ENCODE measurements at places on chromosomes 1 and 21.

- DNase-seq, result no peak
Measured at GRCh38 chr21:29133796-29134195, 3.4 kb downstream of the MAP3K7CL start.

GRCh38 chr1:17163789-17164666 is 40.9 kb upstream of the PADI1 start:
- DNase-seq, result no peak

- no peak for DNase-seq
Measured at GRCh38 chr1:189269011-189269410, 1208.7 kb downstream of the BRINP3 start.

DNA sequence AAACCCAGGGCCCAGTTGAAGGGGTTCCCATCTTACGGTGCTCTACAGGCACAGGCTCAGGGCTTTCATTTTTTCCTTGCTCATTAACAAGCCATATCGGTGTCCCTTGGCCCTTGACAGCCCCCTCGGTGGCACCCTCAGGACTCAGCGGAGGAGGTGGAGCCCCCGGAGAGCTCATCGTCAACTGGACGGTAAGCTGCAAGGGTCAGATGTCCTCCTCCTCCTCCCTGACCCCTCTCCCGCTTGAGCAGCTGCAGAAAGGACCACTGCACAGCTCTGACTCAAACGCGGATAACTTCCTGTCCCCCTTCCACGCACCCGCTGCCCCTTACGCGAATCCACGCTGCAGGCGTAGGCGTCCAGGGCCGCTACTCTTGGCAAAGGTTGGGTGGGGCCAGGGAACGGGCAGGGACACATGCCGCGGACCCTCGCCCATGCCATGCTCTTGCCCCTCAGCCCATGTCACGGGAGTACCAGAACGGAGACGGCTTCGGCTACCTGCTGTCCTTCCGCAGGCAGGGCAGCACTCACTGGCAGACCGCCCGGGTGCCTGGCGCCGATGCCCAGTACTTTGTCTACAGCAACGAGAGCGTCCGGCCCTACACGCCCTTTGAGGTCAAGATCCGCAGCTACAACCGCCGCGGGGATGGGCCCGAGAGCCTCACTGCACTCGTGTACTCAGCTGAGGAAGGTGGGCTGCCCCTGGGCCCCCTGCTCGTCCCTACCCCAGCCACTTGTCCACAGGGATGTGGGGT is 14.7 kb downstream of the TMEM81 start:
- no peak for DNase-seq

DNA sequence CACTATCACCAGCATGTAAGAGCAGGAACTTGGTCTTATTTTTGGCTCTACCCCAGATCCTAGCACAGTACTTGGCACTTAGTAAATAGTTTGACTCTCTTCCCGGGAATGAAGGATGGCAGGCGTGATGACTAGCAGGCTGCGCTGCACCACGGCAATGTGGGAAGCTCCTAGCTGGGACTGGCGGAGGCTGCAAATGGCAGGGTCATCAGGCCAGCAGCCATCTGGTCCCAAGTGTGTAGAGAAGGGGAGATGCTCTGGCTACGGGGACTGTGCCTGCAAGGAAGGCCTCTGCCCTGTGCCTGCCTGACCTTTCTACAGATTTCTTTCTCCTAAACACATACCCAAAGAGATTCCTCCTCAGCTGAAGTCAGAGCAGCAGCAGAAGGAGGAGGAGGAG is 95.0 kb downstream of the KCND3 start:
- no peak for DNase-seq

GRCh38 chr1:180384286-180385005 is 117.9 kb downstream of the ACBD6 start:
- no peak for DNase-seq

DNA sequence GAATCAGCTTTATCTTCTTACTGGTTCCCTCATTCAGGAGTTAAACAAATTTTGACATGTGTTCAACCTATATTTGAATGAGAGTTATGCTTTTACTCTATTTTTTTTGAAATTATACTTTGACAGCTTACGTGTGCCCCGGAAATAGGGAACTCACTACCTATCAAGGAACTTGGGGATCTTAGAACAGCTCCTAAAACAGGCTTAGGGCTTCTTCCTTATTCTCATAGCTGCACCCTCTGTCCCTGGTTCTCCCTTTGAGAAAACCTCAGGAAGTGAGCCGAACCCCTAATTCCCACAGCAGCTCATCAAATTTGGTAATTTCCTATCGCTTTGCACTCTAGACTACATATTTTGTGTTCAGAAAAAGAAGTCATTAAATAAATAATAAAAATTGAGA is 81.2 kb upstream of the RUNX3 start:
- DNase-seq, result no peak

GRCh38 chr1:19468397-19468956 is 16.9 kb downstream of the CAPZB start:
- no peak for DNase-seq

- no peak for DNase-seq
Measured at GRCh38 chr1:113178106-113178505, 105.1 kb downstream of the LRIG2 start.

- no peak for DNase-seq
Measured at GRCh38 chr1:181134543-181135436, 46.3 kb downstream of the IER5 start.

- DNase-seq, result no peak
Measured at GRCh38 chr21:33441489-33442477, 38.0 kb downstream of the TMEM50B start.

DNA sequence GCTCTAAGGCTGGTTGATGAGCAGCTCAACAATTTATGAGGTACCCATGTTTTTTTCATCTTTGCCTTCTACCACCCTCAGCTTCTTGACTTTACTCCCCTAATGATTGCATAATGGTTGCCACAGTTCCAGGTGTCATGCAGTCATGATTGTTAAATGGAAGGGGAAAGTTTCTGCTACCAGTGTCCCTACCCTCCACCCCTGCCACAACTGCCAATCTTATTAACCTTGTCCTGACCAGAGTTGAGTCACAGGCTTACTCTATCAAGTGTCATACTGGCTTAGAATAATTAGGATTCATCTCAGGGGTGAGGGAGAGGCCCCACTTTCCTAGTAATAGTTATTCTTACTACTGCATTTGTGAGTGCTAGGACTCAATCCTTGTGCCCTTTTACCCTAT is 7.9 kb upstream of the FUBP1 start:
- DNase-seq, result no peak

DNA sequence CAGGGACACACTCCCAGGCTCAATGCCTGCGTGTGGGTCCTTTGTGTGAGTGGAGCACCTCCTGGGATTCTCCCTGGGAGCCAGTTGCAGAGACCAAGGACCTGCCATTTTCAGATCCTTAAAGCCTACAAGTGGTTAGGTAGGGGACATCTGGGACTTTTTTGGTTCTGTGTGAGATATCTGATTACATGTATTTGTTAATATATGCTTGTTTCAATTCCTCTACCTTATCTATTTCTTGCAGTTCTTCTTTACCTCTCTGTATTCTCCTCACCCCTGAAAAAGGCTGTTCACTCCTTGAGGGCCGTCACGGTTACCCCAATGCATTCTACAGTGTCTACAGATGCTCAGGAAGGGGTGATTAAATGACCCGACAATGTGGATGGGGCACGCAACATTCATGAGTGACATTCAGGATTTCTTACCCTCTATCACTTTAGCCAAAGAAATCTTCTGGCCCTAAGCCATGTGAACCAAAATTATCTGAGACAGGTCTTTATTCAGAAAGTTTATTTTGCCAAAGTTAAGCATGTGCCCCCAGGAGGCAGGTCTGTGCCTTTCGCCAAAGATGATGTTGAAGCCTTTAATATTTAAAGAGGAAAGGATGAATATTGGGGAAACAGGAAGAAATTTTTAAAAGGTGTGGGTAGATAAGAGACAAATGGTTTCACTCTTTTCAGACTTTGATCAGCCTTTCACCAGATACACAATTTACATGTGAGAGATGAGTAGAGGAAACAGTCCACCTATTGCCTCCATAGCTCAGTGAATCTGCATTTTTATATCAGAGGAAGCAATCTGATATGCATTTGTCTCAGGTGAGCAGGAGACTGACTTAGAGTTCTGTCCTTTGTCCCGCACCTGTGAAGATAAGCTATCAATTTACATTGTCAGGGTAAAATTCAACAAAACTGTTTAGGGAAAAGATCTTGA is 44.6 kb upstream of the MPZL1 start:
- DNase-seq, result no peak

GRCh38 chr1:33221385-33221758 is 34.9 kb upstream of the ZNF362 start:
- no peak for DNase-seq

DNA sequence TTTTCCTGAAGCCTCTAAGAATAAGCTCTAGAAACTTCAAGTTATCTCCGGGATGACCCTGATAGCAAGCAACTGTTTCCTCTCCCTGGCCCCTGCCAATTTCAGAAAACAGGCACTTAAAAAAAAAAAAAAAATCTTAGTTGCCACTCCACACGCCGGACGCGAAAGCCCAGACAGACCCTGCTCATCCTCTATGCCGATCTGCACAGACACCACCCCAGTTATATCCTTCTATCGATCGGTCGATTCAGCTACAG is 1.7 kb downstream of the ANP32E start:
- no peak for DNase-seq

GRCh38 chr1:169795687-169796086 is 980 bp upstream of the METTL18 start:
- DNase-seq, result no peak

GRCh38 chr1:77536813-77537212 is 145.6 kb downstream of the ZZZ3 start:
- peak; percentile 41 for DNase-seq

- no peak for DNase-seq
Measured at GRCh38 chr1:43558346-43558841, 27.7 kb downstream of the PTPRF start.

GRCh38 chr1:84940481-84940880 is 47.5 kb upstream of the LPAR3 start:
- no peak for DNase-seq

- no peak for DNase-seq
Measured at GRCh38 chr1:219227360-219228057, 53.8 kb downstream of the LYPLAL1 start.

GRCh38 chr1:76951153-76951552 is 83.9 kb downstream of the ST6GALNAC5 start:
- DNase-seq, result no peak

GRCh38 chr1:201877877-201878401 is 10.8 kb upstream of the SHISA4 start:
- no peak for DNase-seq

DNA sequence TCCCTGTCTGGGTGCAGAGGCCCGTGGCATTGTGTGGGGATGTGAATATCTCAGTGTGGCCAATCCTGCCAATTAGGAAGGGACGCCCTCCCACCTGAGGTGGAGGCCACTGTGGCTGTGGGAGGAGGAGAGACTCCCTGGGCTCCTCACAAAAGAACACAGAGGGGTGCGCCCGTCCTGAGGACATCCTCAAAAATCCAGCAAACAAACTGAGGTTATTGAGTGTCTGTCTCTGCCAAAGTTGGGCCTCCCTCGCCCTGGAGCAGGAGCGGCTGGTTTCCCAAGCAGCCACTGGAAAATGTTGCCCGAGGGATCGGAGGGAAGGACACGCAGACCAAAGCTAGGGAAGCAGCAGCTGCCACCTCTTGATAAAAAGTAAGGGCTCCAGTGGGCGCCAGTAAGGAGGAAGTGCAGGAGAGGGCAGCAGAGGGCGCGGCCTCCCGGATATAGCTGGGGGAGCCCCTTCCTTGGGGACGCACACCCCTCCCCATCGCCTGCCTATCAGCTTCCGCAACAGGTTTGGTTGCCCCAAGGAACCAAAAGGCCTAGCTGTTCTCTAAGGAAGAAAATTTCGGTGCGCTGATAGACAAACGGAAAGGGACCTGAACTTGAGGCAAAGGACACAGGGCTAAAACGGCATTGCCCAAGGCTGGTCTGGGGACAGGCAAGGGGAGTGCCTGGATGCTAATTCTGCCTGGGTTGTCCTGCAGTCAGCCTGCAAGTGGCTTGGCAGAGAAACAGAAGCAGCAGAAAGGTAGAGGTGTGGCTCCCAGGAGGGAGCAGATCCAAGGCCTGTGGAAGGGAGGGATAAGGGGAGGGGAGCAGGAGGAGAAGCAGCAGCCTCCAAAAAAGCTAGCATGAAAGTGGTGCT is 1.7 kb upstream of the GRIK3 start:
- DNase-seq, result no peak

GRCh38 chr1:75539230-75540116 is 71.4 kb downstream of the SLC44A5 start:
- no peak for DNase-seq

GRCh38 chr1:26696654-26697430 is 1.0 kb downstream of the ARID1A start:
- DNase-seq, result no peak

DNA sequence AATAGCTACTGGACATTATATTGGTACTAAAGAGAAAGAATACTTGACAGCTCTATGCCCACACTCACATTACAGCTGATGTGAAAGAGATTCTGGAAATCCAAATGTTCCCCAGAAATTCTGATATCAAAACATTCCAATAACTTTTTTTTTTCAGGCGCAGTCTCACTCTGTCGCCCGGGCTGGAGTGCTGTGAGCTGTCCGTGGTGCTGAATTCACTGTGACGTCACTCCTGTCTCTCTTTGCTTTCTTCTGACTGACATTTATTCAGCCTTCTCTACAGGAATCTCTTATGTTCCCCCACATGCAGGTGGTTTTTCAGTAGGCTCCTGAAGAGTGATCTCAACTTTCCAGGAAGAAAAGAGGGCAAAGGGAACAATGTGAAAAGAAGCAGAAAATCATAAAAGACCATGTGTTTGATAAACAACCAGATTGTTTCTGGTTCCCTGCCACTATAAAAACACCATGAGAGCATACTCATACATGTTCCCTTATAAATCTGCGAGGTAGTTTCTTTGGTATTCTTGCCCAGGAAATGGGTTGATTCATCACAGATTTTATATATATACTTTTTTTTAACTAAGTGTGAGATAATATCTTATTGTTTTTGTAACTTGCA is 6.2 kb downstream of the S100A7A start:
- peak; percentile 7 for DNase-seq

GRCh38 chr1:246350745-246351144 is 156.3 kb downstream of the SMYD3 start:
- DNase-seq, result no peak

- DNase-seq, result no peak
Measured at GRCh38 chr21:43797925-43798715, 8.7 kb downstream of the RRP1 start.

- no peak for DNase-seq
Measured at GRCh38 chr1:227576189-227576588, 12.8 kb downstream of the ZNF678 start.

- no peak for DNase-seq
Measured at GRCh38 chr1:72064196-72065075, 217.9 kb downstream of the NEGR1 start.

GRCh38 chr21:41488080-41488479 is 19.9 kb downstream of the TMPRSS2 start:
- DNase-seq, result no peak

GRCh38 chr1:241998412-241998921 is 431 bp downstream of the MAP1LC3C start:
- peak; percentile 40 for DNase-seq

Data from smooth muscle cell of the brain vasculature (primary cell).